ENCODE measurements at places on chromosomes 7 and 10. TPM values are rescaled to one million over a fixed set of nuclear protein-coding genes. Genes with fewer than 3 reads are reported as not detected.

WNT2 gene
- not detected for total RNA-seq

DNA sequence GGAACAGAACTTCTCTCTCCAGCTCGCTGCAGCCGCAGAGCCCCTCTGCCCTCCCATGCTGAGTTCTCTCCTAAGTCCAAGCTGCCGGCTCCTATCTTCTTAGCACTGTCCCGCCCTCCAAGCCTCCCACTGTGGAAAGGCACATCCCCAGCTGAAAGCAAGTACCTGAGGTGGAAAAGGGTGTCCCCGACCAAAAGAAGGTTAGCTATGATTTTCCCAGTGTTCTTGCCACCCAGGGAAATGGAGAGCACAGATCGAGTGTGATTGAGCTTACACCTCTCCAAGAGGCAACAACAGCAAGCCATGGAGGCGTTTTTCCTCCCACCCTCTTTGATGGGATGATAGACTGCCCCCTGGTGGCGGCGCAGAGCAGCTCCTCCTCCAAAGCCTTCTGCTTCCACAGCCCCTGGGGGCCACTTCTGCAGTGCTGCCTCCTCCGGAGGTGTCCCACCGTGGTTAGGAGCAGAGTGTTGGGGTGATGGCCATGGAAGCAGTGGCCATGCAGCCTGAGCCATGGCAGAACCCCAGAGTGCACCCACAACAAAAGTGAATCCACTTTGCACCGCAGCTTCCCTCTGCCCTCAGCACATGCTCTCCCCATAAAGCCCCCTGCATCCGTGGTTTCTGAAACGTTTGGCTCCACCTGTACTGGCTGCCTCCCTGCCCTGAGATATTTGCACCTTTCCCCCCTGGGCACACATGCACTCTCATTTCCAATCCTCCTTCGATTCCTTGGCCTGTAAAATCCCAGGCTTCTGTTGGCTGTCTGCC, 143.1 kb upstream of the STK17A start:
- DNase-seq, result peak; percentile 61

DNA sequence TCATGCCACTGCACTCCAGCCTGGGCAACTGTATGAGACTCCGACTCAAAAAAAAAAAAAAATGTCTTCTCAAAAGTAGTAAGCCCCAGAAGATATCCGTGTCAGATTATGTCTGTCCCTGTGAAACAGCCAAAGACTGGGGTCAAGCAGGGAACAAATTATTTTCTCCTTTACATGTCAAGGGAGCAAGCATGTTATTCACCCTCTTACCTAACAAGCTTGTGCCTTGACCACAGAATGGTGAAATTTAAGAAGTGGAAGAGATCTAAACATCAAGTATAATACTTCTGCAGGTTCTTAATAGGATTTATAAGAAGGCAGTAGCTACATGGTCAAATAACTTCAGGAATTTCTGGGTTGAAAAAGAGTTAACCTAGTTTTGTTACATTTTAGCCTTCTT, 187.9 kb downstream of the ZNF365 start:
- DNase-seq, result no peak

ABLIM1 gene
- total RNA-seq, result 293 TPM

GRCh38 chr7:102416406-102416805, 17.0 kb upstream of the ORAI2 start:
- DNase-seq, result no peak

GRCh38 chr7:158975526-158976467, 119.4 kb downstream of the DYNC2I1 start:
- DNase-seq, result peak; percentile 44

CREB5 gene
- total RNA-seq, result not detected

- DNase-seq, result no peak
Measured at GRCh38 chr10:126691456-126691855, 21.0 kb upstream of the C10orf90 start.

GRCh38 chr10:95964756-95965155, 57.0 kb downstream of the CC2D2B start:
- no peak for DNase-seq

DNA sequence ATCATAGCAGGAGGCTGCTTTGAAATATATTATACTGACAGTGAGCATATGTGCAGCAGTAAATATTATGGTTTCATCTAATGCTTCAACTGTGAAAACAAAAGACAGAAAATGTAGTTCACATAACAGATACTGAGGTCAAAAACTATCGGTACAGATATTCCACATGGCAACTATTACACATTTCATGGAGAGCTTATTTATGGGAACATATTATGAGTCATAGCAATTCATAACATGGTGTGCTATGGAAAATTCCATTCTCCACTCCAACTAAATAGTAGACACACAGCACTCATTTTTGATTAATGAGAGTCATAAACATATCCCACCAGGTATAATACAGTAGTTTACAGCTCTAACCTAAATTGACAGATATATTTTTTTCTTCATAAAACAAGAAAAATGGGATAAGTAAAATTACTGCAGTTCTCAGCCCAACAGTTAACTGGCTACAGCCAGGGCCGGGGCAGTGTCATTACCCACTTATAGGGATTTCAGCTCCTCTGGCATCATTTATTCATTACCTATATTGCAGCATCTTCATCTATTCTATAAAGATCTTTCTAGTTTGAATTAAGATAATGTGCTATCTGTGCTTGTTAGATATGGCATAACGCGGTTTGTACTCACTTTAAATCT, 475.6 kb upstream of the KLF6 start:
- no peak for DNase-seq

- no peak for DNase-seq
Measured at GRCh38 chr10:52483587-52483986, 169.5 kb downstream of the DKK1 start.

DNA sequence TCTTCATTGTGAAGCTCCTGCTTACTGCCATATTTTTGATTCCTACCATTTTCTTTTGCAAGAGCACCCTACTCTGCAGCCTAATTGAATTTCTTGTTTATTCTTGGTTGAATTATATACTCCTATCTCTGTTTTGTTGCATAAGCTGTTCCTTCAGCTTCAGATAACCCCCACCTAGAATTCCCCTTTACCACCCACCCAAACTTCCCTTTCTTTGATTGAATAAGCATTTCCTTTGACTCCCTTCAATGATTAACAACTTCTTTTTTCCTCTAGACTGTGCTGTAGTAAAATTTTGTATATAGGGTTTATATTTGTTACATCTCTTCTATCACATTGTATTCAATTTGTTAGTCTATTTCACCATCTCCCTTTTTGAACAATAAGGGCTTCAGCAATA, 168.1 kb downstream of the GPR37 start:
- DNase-seq, result no peak

ZPBP gene
- not detected for total RNA-seq

CD36 gene
- not detected for total RNA-seq

GRCh38 chr7:74656441-74656836, 1.1 kb upstream of the GTF2I start:
- peak; percentile 62 for DNase-seq

DNA sequence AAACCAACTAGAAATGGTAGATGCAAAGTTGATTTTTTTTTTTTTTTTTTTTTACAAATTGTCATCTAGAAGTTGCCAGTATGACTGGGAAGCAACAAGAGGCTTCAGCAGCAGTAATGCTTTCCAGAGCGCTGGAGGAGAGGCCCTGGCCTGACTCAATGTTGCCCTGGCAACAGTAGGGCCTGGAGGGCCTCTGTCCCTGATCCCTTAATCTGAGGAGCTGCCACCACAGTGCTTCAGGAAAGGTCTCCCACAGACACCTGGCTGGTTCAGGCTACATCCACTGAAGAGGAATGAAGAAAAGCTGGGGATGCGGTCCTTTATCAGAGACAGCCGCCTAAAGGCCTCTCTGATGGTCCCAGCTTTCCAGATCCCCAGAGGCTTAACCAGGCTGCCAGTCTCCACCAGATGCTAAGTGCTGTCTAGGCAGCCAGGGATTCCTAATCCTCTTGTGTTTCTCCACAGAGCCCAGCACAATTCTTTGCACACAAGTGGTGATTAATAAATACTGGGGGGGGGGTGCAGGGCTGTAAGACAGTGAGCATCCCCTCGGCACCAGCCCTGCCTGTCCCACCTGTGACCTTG, 33.7 kb downstream of the ZNF777 start:
- DNase-seq, result no peak

DNA sequence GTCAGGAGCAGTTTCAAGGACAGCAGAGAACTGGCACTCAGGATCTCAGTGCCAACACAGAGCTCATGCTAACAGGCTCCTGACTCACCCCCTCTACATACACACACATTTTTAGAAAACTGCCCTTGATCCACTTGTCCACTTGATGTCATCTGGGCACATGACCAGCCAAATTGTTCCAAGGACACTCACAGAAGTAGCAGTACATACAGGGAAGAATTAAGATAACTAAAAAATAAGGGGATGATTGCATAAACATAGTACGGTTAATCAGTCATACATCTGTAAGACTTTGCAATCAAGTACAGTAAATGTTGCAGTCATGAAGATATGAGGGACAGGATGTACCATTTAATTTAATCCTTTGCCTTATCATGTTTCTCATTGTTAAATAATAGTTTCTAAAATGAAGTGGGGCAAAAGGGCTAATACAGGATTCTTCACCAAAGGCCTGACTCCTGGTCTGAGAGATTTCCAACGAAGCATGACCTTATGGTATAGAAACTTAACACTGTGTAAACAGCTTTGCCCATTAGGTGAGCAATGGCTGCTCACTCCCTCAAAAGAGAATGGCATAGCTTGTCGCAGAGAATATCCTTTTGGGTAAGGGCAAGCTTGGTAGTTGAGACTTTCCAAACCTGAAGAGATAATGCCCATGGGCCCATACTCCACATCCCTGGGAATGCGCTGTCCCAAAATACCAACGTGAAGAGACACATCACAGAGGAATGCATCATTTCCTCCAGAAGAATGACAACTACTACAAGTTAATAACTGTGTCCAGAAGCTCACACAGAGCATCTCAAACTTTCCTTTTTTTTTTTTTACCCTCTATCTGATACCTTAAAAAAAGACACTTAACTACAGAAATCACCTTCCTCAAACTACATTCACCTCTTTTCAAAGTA, 94.1 kb downstream of the ARMH3 start:
- DNase-seq, result no peak

GRCh38 chr7:76234931-76235441, 33.3 kb downstream of the SRRM3 start:
- DNase-seq, result peak; percentile 39

FIGNL1 gene
- 12.7 TPM for total RNA-seq

GRCh38 chr7:45460379-45460778, 113.8 kb upstream of the ADCY1 start:
- no peak for DNase-seq

- no peak for DNase-seq
Measured at GRCh38 chr7:134703782-134704181, 57.1 kb downstream of the BPGM start.

DNA sequence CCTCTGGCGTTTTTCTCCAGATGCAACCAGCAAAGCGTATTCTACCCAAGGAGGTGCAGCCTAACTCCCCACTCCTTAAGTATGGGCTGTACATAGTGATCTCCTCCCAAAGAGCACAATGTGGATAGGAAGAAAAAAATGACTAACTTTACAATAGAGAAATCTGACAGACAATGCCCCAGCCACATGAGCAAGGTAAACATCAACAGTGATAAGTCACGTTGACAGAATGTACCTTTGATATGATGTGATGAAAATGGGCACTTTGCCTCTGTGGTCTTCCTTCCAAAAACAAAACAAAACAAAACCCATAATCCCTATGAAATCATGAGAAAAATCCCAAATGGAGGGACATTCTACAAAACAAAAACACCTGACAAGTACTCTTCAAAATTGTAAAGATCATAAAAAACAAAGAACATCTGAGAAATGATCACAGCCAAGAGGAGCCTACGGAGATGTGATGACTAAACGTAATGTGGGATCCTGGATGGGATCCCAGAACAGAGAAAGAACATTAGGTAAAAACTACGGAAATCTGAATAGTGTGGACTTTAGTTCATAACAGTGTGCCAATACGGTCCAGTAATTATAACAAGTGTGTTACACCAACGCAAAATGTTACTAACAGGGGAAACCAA, 50.6 kb downstream of the ABLIM1 start:
- no peak for DNase-seq

GRCh38 chr7:98797150-98797549, 72.7 kb downstream of the TMEM130 start:
- no peak for DNase-seq

DNA sequence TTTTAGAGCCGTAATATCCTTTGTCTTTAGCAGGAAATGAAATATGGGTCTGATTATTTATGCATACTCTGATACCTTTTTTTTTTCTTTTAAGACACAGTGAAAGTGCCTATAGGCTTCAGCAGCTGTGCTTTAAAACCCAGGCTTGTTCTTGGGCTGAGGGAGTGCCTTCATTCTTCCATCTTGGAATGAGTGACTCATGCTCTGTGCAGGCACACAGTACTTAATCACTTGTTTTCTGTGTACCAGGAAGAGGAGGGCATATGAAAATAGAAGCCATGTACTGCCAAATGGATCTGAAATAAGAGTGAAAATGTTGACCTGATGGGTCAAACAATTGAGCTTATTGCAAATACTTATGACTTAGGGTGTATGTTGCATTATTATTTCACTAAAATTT, 12.0 kb downstream of the INPP5F start:
- DNase-seq, result no peak

GRCh38 chr10:128629111-128630096, 503.2 kb upstream of the MKI67 start:
- no peak for DNase-seq

DNA sequence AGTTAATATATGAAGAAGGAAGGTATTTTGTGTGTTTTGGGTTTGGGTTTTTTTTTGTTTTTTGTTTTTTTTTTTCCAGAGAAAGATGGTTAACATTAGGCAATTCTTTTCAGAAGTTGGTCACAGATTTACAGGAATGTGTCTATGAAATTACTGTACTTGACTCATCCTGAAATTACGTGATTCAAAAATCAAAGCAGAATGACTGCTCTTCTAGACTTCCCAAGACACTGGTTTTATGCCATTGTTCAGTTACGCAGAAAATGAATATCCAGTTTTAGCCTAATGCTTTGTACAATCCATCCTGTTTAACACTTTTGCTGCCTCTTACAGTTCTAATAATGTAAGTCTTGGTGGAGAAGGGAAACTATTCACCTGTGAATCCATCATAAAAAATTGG, 39.7 kb upstream of the CELF2 start:
- no peak for DNase-seq

MMD2 gene
- total RNA-seq, result not detected

IQUB gene
- not detected for total RNA-seq

DNA sequence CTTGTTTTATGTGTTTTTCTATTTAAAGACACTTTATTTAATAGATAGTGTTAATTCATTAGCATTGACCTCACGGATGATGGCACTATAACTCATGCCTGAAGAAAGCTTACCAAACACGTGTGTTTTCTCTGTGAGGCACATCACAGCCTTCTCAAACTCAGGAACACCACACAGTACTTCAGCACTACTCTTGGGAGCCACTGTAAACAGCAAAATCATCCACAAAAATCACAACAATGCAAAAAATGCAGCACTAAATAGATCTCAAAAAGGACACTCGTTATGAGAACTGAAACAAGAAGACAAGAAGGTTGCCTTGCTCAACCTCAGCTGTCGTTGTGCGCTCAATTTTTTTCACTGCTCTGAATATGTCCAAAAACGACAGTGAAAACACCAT, 12.0 kb upstream of the PARP12 start:
- DNase-seq, result no peak

- no peak for DNase-seq
Measured at GRCh38 chr7:133135451-133135850, 53.6 kb upstream of the CHCHD3 start.
